GM12878 (cell line): ENCODE measurements at places on chromosomes 3 and 15. TPM values are rescaled to one million over a fixed set of nuclear protein-coding genes. Genes with fewer than 3 reads are reported as not detected.

- H3K27ac ChIP-seq: no peak overlapping the region
- no peak for DNase-seq
- H3K36me3 ChIP-seq: no peaks in the 10 kb centered on the region
- no peaks in the 10 kb centered on the region for H3K4me1 ChIP-seq
Measured at GRCh38 chr3:2870724-2871333, 239.3 kb downstream of the IL5RA start.

GRCh38 chr15:35602836-35603235 is 56.9 kb upstream of the DPH6 start:
- no peaks in the 10 kb centered on the region for H3K27me3 ChIP-seq
- no peak overlapping the region for H3K4me3 ChIP-seq
- peak overlapping the region; percentile 50; the same call in 1 of the 2 replicates for H3K27ac ChIP-seq
- H3K36me3 ChIP-seq: no peaks in the 10 kb centered on the region
- DNase-seq: no peak

PPP1R14D gene
- total RNA-seq: not detected in 2 replicates

GRCh38 chr15:75107908-75108838 is 84.8 kb downstream of the PPCDC start:
- peak overlapping the region; percentile 69 for H3K27ac ChIP-seq
- peak overlapping the region; percentile 22; the same call in 1 of the 2 replicates for H3K4me3 ChIP-seq
- no peaks in the 10 kb centered on the region for H3K36me3 ChIP-seq
- peak; percentile 74 for DNase-seq

ZNF501 gene
- total RNA-seq: 1.8 and 2.0 TPM in 2 replicates

LYZL4 gene
- not detected in 2 replicates for total RNA-seq

PGBD4 gene
- 2.3 and 2.4 TPM in 2 replicates for total RNA-seq

- no peaks in the 10 kb centered on the region for H3K4me1 ChIP-seq
- no peaks in the 10 kb centered on the region for H3K27me3 ChIP-seq
- DNase-seq: no peak
- no peak overlapping the region for H3K4me3 ChIP-seq
Measured at GRCh38 chr3:163347944-163348343, 1730.4 kb downstream of the SI start.

CLDN16 gene
- total RNA-seq: 3.2 and 3.6 TPM in 2 replicates

DNA sequence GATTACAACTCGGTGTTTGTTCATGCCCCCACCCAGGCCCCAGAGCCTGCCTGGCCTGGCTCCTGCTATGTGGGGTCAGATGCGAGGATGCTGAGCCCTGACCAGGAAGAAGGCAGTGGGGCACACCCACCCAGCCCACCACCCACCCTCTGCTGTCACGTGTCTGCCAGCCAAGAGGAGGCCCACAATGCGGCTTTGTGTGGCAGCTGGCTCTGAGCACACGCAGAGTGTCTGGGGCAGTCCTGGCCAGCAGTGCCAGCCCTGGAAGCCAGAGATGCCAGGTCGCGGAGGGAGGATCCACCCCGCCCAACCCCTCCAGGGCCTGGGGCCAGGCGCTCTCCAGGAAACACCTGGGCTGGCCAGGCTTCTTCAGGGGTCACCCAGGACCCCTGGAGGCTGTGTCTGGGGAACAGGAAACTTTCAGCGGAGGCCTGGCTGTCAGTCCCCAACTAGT is 26.4 kb upstream of the KLF13 start:
- H3K4me1 ChIP-seq: peaks cover 11% of the 10 kb centered on the region
- DNase-seq: no peak
- H3K4me3 ChIP-seq: no peak overlapping the region
- H3K36me3 ChIP-seq: no peaks in the 10 kb centered on the region

DNA sequence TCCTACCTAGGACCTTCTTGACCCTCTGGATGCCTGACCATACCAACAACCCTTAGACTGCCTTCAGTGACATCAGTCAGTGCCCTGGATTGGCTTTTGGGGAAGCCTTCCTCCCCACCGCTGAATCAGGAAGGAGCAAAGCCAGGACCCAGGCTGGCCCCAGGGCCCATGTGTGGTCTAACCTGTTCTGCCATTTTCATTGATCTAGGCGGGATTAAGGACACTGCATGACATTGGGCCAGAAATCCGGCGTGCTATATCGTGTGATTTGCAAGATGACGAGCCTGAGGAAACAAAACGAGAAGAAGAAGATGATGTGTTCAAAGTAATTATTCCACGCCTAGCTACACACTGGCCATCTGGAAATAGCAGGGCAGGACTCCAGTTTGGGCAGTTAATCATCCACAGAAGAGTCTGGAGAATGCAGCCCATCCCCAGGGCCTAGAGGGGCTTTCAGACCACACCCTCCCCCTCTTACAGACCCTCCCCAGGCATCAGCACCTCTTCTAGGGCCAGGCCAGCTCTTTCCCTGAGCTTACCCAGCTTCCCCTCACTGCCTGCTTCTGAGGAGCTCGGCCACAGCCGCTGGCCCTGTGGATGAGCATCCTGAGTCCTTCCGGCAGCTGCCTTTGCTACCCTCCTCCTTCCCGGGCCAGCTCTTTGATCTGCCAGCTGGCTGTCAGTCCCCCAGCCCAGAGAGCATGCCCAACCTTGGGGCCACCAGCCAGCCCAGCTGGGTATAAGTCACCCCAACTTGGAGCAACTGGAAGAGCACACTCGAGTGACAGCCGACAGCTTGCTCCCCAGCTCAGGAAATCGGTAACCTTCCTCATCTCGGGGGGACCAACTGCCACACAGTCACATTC is 45.9 kb downstream of the CHDH start:
- DNase-seq: no peak
- H3K4me1 ChIP-seq: peaks cover 4% of the 10 kb centered on the region
- no peak overlapping the region for H3K27ac ChIP-seq
- H3K36me3 ChIP-seq: no peaks in the 10 kb centered on the region
- H3K27me3 ChIP-seq: no peaks in the 10 kb centered on the region

DNA sequence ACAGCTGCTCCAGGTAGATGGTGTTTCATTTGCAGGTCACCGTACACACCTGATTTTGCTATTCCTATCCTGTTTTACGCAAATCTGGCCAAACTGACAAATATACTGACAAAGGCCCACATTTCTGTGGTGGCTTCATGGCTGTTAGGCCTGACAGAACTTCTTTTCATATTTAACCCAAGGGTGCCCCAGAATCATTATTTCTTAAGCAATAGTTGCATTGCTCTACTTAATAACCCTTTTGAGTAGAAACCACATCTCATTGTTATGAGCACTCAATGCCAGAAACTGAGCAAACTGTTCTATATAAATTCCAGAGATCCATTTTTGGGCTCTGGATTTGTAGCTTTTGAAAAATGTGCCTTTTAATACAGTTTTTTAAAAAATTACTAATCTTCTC is 19.4 kb downstream of the ASTE1 start:
- no peak overlapping the region for H3K4me3 ChIP-seq
- H3K27me3 ChIP-seq: no peaks in the 10 kb centered on the region
- no peak overlapping the region for H3K27ac ChIP-seq
- H3K36me3 ChIP-seq: peaks cover 2% of the 10 kb centered on the region
- no peaks in the 10 kb centered on the region for H3K4me1 ChIP-seq

DNA sequence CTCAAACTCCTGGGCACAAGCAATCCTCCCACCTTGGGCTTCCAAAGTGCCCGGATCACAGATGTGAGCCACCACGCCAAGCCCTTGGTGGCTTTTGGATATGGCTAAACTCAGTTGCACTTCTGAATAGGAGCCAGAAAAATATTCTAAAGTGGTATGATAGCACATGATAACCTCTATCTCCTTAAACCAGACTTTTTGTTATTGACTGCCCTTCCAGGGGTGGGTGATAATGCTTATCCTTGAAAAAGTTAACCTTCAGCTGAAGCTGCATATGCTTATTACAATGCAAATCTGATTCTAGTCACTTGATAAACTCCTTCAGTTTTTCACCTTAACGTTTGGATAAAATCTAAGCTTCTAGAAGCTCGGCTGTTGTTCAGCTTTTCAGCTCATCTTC is 6.3 kb downstream of the CCNB2 start:
- H3K27ac ChIP-seq: no peak overlapping the region
- no peak overlapping the region for H3K4me3 ChIP-seq
- H3K27me3 ChIP-seq: no peaks in the 10 kb centered on the region
- no peaks in the 10 kb centered on the region for H3K4me1 ChIP-seq
- no peak for DNase-seq

- H3K27ac ChIP-seq: no peak overlapping the region
- no peak overlapping the region for H3K4me3 ChIP-seq
- no peaks in the 10 kb centered on the region for H3K36me3 ChIP-seq
Measured at GRCh38 chr3:129442947-129443346, 2.9 kb downstream of the IFT122 start.

- no peak overlapping the region for H3K27ac ChIP-seq
- H3K4me1 ChIP-seq: no peaks in the 10 kb centered on the region
- H3K27me3 ChIP-seq: no peaks in the 10 kb centered on the region
- no peak overlapping the region for H3K4me3 ChIP-seq
- no peak for DNase-seq
Measured at GRCh38 chr15:58398643-58399042, 33.1 kb upstream of the LIPC start.

GOLGA6D gene
- not detected in 2 replicates for total RNA-seq

- H3K4me1 ChIP-seq: no peaks in the 10 kb centered on the region
- no peak overlapping the region for H3K27ac ChIP-seq
- H3K36me3 ChIP-seq: no peaks in the 10 kb centered on the region
- DNase-seq: no peak
- no peaks in the 10 kb centered on the region for H3K27me3 ChIP-seq
Measured at GRCh38 chr15:29094711-29095110, 174.9 kb downstream of the NSMCE3 start.

GRCh38 chr3:124404621-124405020 is 325.6 kb upstream of the UMPS start:
- no peak for DNase-seq
- no peak overlapping the region for H3K27ac ChIP-seq
- H3K4me3 ChIP-seq: no peak overlapping the region

GRCh38 chr3:155283092-155284056 is 10.1 kb downstream of the STRIT1 start:
- H3K4me1 ChIP-seq: no peaks in the 10 kb centered on the region
- no peaks in the 10 kb centered on the region for H3K27me3 ChIP-seq
- no peak overlapping the region for H3K27ac ChIP-seq
- H3K4me3 ChIP-seq: no peak overlapping the region
- H3K36me3 ChIP-seq: no peaks in the 10 kb centered on the region

DNA sequence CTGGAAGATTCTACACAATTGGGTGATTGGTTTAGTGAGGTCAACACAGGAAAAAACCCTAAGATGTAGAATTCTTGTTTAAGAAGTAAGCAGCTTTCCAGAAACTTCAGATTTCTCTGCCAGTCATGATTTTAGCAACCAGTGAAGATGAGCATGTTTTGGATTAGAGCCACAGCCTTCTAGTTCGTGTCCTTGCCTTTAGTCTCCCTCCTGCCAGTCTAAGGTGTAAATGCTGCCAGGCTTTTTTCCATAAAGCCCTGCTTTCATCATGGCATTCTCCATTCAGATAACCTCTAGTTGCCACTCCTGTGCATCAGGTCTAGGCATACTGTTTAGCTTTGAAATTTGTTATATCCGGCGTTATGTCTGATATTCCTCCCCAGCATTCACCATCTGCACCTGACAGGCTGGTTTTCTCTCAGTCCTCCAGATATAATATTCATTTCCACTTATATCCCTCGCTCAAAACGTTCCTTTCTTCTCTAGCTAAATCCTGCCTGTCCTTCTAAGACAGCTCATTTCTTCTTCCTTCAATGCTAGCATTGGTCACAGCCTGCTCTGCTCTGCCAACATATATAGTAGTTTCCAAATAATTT is 37.4 kb downstream of the SYN2 start:
- H3K27ac ChIP-seq: no peak overlapping the region
- DNase-seq: no peak
- no peaks in the 10 kb centered on the region for H3K36me3 ChIP-seq
- peaks cover 1% of the 10 kb centered on the region; the same call in 1 of the 2 replicates for H3K27me3 ChIP-seq
- H3K4me1 ChIP-seq: no peaks in the 10 kb centered on the region

C3orf85 gene
- total RNA-seq: not detected in 2 replicates

DNA sequence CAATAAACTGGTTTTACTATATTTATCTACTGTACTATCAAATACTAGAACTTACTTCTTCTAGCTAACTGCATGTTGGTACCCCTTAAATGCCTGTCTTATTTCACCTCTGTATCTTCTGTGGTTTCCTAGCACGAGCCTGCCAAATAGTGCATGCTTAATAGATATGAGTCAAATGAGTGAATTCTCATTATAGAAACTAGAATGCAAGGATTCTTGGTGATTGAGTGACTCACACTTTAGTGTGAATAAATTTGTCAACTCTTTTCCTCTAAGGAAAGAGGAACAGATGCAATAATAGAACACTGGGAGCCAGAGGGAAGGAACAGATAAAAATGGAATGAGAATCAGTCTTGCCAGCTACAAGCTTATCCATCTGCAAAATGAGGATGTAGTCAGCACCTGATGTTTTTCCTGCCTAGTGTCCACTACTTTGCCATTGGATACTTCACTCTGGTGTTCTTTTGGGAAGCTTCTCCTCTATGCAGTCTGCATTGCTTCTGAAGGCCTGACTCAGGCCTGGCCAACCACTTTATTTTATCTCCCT is 189.1 kb upstream of the CADPS start:
- H3K4me3 ChIP-seq: no peak overlapping the region
- no peak overlapping the region for H3K27ac ChIP-seq
- no peaks in the 10 kb centered on the region for H3K4me1 ChIP-seq
- no peaks in the 10 kb centered on the region for H3K36me3 ChIP-seq

- no peaks in the 10 kb centered on the region; the same call in 1 of the 2 replicates for H3K27me3 ChIP-seq
- H3K4me3 ChIP-seq: no peak overlapping the region
- no peak overlapping the region for H3K27ac ChIP-seq
- H3K36me3 ChIP-seq: no peaks in the 10 kb centered on the region
Measured at GRCh38 chr3:25531971-25532370, 103.9 kb downstream of the RARB start.

DNA sequence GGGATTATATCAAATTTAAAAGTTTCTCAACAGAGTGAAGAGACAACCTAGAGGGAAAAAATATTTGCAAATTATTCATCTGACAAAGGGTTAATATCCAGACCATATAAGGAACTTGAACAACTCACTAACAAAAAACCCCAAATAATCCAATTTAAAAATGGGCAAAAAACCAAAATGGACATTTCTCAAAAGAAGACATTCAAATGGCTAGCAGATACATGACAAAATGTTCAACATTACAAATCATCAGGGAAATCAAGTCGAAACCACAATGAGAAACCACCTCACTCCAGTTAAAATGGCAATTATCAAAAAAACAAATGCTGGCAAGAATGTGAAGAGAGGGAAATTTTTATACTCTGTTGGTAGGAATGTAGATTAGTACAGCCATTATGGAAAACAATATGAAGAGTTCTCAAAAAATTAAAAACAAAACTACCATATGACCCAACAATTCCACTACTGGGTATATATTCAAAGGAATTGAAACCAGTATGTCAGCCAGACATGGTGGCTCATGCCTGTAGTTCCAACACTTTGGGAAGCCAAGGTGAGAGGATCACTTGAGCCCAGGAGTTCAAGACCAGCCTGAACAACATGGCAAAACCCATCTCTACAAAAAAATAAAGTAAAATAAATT is 88.5 kb downstream of the CSNK1G1 start:
- no peaks in the 10 kb centered on the region for H3K27me3 ChIP-seq
- no peaks in the 10 kb centered on the region for H3K36me3 ChIP-seq
- peaks cover 3% of the 10 kb centered on the region; the same call in 1 of the 2 replicates for H3K4me1 ChIP-seq
- H3K4me3 ChIP-seq: no peak overlapping the region
- no peak for DNase-seq

- H3K36me3 ChIP-seq: peaks cover 22% of the 10 kb centered on the region
- H3K4me1 ChIP-seq: no peaks in the 10 kb centered on the region
- no peak overlapping the region for H3K27ac ChIP-seq
- no peak overlapping the region for H3K4me3 ChIP-seq
- DNase-seq: no peak
- no peaks in the 10 kb centered on the region for H3K27me3 ChIP-seq
Measured at GRCh38 chr3:172305552-172305951, 142.7 kb downstream of the GHSR start.

CRABP1 gene
- 0.37 and 0.41 TPM in 2 replicates for total RNA-seq

GRK7 gene
- not detected in 2 replicates for total RNA-seq
